Activated CD4-positive, alpha-beta T cell treated with anti-CD3 and anti-CD28 coated beads, Interleukin-2, amount 50 U/mL, for 48 hours (primary cell): ENCODE measurements at places on chromosomes 5 and 9.

- DNase-seq, result no peak
Measured at GRCh38 chr9:98570663-98571440, 137.9 kb downstream of the GABBR2 start.

DNA sequence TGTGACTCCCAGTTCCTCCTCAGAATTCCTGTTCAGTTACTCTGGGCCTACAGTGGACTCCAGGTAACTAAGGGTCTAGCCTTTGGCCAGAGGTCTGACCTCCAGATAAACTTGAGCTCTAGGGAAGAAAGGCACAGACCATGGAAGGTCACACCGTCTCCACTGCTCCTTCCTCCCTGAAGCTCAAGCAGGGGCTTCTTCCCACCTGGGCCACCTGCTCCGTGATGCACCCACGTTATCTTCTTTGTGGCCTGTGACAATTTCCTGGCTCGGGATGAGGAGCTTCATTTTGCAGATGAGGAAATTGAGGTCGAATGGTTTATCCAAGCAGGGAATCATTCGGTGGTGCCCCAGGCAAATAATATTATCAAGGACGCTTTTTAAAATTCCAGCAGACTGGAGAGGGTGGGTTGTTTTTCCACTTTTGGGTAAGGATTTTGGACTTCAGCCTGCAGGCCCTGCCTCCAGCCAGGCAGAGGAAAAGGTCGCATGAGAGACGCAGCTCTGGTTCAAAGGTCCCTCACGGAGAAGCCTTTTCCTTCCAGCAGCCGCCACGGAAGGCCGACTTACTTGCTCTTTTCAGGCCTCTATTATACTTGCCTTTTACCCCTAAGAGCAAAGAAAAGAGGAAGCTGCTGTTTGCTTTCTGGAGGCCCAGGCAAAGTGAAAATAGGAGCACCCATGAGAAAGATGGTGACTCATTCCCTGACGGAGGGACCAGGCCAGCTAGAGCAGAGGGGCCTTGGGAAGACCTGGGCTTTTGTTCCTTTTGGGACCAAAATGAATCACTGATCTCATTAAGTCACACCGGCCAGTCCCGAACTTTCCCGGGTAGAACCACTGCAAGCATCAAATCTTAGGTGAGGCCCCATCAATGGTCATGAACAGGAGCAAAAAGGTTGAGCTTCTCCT is 22.8 kb upstream of the DUSP1 start:
- DNase-seq, result no peak

GRCh38 chr9:136720251-136720897 is 8.0 kb downstream of the DIPK1B start:
- DNase-seq, result no peak

DNA sequence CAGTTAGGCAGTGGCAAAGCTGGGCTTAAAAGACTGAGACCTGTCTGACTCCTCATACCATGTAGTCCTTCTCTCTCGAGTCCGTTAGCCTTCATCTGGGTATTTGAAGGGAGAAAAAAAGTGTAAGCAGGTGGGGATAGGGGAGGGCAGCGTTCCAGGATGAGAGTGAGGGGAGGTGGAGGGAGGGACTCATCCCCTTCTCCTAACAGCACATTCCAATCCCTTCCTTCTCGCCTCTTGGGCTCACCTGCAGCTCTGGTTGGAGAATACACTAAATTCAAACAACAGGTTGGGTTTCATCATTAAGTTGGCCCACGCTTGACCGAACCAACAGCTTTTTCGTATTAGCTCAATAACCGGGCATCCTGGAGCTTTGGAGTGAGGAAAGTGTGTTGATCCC is 3.6 kb downstream of the NEURL1B start:
- no peak for DNase-seq

GRCh38 chr5:179246227-179246626 is 99.0 kb downstream of the ADAMTS2 start:
- DNase-seq, result no peak

- no peak for DNase-seq
Measured at GRCh38 chr5:644971-645370, 32.8 kb downstream of the CEP72 start.

- DNase-seq, result no peak
Measured at GRCh38 chr5:174688441-174689354, 35.7 kb upstream of the MSX2 start.

- DNase-seq, result no peak
Measured at GRCh38 chr5:135625486-135625885, 46.7 kb upstream of the CXCL14 start.

- no peak for DNase-seq
Measured at GRCh38 chr9:134492721-134493460, 148.7 kb upstream of the COL5A1 start.

GRCh38 chr5:54457094-54457862 is 1.8 kb downstream of the HSPB3 start:
- no peak for DNase-seq

GRCh38 chr5:92769978-92770377 is 811.0 kb downstream of the NR2F1-AS1 start:
- DNase-seq, result no peak

DNA sequence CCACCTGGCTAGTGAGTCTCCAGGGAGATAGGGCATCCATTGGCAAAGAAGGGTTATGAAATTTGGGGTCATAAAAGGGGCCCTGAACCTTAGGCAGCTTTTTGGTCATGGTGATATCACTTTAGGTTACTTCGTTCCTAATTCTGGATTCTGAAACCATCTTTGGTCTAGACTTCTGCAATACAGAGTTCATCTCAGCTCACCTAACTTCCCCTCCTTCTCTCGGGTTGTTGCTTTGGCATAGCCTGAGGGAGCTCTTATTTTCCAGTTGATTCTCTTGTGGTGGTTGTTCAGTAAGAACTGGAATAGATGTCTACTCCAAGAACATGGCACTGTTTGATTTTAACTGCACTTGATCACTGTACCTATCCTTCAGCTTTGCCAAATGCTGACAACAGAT is 148.9 kb upstream of the RUSC2 start:
- no peak for DNase-seq

GRCh38 chr9:92140074-92140753 is 25.0 kb upstream of the SPTLC1 start:
- peak; percentile 78 for DNase-seq

GRCh38 chr9:20948703-20949102 is 82.7 kb downstream of the HACD4 start:
- no peak for DNase-seq

DNA sequence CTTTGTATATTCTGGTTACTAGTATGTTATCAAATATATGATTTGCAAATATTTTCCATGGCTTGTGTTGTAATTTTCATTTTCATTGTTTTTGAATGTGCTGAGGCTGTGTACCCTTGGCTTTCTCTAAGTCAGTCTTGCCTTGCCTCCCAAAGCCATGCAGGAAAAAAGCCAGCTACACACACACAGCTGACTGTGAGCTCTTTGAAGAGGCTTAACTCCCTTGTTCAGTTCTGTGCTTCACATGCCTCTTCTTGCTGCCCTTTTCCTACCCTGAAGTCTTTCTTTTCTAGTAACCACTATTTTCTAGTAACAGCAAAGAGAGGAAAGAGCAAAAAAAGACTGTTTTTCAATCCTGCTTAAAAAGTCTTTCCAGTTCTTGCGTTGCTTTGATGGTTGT is 53.9 kb downstream of the KCNN2 start:
- no peak for DNase-seq

GRCh38 chr5:152625696-152626095 is 220.6 kb upstream of the NMUR2 start:
- no peak for DNase-seq

- no peak for DNase-seq
Measured at GRCh38 chr5:140336388-140336787, 10.0 kb downstream of the HBEGF start.

- DNase-seq, result no peak
Measured at GRCh38 chr9:129513282-129513681, 107.6 kb downstream of the C9orf50 start.

DNA sequence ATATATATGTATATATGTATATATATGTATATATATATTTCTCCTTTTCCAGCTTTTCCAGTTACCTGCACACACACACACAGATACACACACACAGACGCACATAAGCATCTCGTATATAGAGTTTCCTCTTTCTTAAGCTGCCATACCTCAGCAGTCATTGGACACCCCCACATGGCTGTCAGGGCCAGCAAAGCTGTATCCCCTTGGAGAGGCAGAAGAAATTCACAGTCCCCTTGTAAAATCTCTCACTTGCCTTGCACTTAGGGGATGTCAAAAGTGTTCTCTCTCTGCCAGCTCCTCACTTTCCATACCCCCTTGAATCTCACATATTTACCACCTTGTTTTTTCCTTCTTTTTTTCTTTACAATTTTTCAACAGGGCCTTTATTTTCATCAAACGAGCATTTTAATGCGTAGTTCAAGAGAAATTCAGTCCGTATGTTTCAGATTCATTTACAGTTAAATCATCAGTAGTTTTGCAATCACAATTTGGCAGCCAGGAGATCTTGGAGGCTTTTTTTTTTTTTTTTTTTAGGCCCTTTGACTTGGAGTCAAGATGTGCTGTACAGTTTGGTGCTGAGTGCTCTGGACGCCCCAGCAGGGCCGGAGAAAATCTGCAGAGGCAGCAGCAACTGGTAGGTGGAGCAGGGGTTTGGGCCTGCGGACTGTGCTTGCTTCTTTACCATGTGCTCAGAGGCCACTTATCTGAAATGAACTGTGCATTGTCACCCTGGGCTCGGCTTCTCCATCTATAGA is 244.9 kb upstream of the KLF4 start:
- DNase-seq, result no peak

DNA sequence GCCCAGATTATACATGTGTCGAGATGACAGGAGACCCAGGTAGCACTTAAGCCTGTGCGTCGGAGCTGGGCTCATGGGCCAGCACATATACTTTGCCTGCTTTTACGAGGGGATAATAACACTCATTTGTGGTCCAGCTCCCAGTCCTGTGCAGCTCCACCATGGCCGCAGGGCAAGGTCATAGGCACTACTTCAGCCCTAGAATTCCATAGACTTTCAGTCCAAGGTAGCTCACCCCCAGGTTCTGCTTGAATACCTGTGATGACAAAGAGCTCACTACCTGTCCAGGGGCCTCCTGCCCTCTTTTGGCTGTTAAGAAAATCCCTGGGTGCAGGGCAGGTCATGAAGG is 1.7 kb downstream of the CORO2A start:
- DNase-seq, result no peak

GRCh38 chr9:107308461-107308860 is 25.4 kb downstream of the RAD23B start:
- no peak for DNase-seq

DNA sequence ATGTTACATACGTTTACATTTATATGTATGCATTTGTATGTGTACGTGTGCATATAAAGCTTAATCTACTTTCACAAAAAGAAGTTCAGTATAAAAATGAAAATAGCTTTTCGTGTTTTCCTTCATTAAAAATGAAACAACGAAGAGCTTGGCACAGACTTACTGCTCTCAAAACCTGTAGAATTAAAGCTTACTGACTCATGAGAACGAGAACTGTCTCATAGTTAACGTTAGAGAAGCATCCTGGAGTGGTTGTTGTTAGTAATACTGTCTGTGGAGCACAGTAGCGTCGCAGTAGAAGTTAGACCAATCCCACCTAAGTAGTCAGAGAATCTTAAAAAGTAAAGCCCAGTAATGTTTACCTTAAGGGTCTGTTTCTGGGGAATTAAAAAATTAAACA is 1.3 kb downstream of the MAT2B start:
- DNase-seq, result no peak

DNA sequence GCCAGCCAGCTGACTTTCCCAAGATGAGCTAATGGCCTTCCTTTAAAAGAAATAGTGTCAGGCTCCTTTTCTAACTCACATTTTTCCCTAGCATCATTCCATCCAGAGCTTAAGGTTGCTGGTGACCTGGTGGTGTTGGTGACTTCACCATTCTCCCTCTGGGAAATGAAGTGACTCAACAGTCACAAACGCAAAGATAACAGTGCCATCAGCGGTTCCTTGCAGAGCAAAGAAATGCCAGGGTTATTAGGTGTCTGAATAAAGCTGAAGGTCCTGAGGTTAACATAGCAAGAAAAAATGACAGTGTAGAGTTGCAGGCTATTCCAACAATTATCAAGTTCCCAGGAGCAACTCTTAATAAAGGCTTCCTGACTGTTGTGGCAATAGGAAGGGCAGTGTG is 111.8 kb upstream of the SLC44A1 start:
- no peak for DNase-seq

GRCh38 chr5:77015938-77016569 is 14.2 kb upstream of the AGGF1 start:
- DNase-seq, result no peak

- DNase-seq, result no peak
Measured at GRCh38 chr9:125663127-125663526, 43.9 kb downstream of the MAPKAP1 start.

DNA sequence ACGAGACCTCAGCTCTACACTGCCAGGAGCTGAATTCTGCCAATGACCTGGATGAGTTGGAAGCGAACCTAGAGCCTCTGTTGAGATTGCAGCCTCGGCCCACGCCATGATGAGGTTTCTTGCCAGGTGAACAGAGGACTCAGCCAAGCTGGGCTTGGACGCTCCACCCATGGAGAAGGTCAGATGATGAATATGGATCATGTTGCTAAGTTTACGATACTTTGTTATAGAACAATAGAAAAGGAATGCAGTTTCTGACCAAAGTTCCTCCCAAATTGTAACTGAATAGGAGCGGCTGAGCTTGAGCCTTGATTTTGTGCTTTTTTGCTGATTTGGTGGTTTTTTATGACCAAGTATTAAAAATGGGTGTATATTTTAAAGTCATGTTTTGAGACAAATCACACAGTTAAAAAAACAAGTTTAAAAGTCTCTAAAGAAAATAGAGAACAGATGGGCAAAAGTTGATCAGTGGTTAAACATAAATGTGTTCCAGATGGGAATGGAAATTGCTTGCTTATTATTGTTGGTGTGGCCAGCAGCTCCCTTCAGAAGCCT is 32.9 kb downstream of the ROPN1L start:
- DNase-seq, result no peak

- DNase-seq, result no peak
Measured at GRCh38 chr5:158884827-158885518, 214.7 kb downstream of the EBF1 start.

- peak; percentile 84 for DNase-seq
Measured at GRCh38 chr9:4662108-4662988, at the start of gene PLPP6. Gene PLPP6, plus strand, starts transcription at chr9:4662294. Its CDS starts 82 bp downstream, at chr9:4662376.

DNA sequence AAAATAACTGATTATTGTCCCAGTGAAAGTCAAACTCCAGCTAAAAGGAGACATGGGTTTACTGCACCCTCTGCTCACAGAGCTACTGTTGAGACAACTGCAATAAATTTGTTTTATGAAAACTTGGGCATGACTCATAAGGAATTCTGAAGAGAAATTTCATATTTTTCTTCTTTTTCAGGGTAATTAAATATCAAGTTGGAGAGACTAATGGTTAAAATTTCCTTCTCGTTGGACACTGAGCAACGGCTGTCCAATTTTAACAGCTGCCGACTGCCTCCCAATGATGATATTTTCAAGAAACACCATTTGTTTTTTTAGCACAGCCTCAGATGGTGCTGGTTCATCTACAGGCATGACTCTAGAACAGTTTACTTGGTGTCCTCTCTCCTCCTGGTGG is 259.2 kb upstream of the RGMB start:
- DNase-seq, result no peak

GRCh38 chr5:169993485-169993790 is 13.1 kb upstream of the INSYN2B start:
- DNase-seq, result no peak
